ENCODE measurements at places on chromosomes 7 and 10. TPM values are rescaled to one million over a fixed set of nuclear protein-coding genes. Genes with fewer than 3 reads are reported as not detected.

LIPM gene
- total RNA-seq = not detected

GRCh38 chr7:139669106-139670061 lies 108.4 kb downstream of the HIPK2 start:
- no peak for DNase-seq

- DNase-seq = peak; percentile 33
Observed at GRCh38 chr10:117364110-117364960, 10.9 kb downstream of the PDZD8 start.

NOS3 gene
- total RNA-seq = 0.29 TPM

PCLO gene
- 2.7 TPM for total RNA-seq

GRCh38 chr10:128868481-128868880 lies 598.6 kb upstream of the MGMT start:
- no peak for DNase-seq

AQP1 gene
- total RNA-seq = 1.7 TPM

DNA sequence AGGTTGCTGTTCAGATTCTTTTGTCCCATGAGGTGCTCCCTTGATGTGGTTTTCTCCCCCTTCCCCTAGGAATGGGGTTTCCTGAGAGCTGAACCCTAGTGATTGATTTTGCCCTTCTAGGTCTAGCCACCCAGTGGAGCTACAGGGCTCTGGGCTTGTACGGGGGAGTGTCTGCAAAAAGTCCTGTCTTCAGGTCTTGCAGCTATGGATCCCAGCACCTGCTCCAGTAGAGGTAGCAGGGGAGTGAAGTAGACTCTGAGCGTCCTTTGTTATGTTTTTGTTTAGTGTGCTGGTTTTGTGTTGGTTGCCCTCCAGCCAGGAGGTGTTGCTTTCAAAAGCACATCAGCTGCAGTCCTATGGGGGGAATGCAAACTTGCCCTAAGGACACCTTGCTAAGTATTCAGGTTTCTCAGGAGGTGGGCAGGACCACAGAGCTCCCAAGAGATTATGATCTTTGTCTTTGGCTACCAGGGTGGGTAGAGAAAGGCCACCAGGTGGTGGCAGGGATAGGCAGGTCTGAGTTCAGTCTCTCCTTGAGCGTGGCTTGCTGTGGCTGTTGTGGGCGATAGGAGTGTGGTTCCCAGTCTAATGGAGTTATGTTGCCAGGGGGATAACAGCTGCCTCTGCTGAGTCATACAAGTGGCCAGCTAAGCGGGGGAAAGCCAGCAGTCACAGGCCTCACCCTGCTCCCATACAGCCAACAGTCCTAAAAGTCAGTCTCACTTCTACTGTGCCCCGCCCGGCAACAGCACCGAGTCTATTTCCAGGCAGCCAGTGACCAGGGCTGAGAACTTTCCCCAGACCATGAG lies 92.4 kb upstream of the JCAD start:
- peak; percentile 85 for DNase-seq

DNA sequence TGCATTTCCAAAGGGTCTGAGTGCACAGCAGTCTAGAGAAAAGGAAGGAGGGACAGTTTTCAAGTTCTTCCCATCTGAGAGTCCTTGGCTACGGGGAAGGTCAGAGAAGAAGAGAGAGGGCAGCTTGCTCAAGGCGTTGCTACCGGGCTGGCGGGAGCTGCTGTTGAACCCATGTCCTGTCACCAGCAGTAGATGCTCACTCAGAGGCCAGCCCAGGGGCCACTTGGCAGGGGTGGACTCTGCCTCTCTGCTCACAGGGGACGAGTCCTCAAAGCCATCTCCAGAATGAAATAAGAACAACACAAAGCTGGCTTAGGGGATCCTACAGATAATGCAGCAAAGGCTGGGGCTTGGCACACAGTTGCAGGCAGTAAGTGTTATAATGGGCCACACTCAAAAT lies 231.5 kb downstream of the TNS3 start:
- DNase-seq = no peak

- no peak for DNase-seq
Observed at GRCh38 chr7:79786187-79786586, 332.7 kb upstream of the MAGI2 start.

CALML3 gene
- not detected for total RNA-seq

NODAL gene
- total RNA-seq = not detected

SLC12A9 gene
- 4.9 TPM for total RNA-seq

DNA sequence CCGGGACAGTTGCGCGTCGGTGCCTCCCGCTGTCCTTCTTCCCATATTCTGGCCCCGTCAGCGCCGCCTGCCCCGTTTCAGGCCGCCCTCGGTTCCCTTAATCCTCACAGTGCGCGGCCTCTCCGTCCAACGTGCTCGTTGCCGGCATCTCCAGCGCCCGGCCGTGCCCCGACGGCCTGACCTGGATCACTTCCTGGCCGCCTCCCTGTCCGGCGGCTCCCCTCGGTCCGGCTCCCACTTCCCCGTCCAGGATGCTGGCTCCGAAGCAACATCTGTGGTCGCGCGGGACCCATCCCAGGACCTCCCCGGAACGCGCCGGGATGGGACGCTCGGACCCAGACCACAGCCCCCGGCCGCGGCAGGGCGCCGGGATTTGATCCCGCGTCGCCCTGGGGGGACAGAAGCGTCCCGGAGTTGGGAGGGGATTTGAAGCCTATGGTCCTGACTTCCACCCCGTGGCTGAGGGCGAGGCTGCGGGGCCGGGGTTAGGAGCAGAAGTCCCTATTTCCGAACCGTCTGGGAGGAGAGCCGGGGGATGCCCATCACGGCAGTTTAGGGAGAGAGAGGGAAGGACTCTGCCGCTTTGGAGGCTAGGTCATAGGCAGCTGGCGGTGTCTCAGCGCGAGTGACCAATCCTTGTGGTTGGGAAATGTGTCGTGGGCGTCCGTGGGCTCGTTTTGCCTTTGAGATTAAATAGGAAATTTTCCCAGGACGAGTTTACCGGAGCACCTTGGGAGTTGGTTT lies 53.8 kb downstream of the KCTD7 start:
- DNase-seq = no peak
